ENCODE measurements at places on chromosomes 11 and 22.
A peak's percentile ranks its signal among the peaks of the same experiment; 100 is the strongest.

DNA sequence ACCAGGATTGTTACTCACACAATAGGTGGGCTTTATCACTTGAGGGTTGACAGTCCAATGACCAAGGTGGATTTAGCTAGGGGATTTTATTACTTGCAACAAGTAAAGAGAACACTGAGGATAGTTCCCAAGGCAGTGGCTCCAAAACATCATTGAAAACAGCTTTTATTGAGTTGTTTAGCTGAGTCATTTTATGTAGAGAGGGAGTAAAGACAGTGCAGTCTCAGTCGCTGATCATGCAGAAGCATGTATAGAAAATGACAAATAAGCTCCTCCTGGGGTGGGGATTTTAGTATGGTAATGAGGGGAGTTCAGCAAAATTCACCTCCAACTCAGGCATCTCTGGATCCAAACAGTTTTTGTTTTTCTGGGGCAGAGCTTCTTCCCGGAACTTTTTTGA, 163.0 kb upstream of the CCDC179 start:
- no peak for DNase-seq

DNA sequence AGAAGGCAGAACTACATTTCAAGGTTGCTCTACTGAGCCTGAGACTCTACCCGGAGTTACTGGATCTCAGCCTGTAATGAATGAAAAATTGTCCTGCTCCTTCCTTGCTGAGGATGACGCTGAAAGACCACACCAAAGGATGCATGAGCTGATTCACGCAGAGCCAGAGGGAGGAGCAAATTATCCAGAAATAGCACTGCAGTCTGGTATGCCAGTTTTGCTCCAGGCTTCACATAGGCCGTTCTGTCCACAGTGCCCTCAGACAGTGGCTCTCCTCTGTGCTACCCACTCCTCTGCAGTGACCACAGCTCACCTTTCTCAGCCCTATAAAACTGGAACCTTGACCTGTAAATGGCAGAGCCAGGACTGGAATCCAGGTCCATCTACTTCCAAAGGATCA, 79.3 kb upstream of the GALNT18 start:
- DNase-seq: no peak

- DNase-seq: no peak
Measured at GRCh38 chr22:27454807-27455450, 346.6 kb downstream of the MN1 start.

- DNase-seq: no peak
Measured at GRCh38 chr11:1193326-1194230, 29.3 kb upstream of the MUC5B start.

DNA sequence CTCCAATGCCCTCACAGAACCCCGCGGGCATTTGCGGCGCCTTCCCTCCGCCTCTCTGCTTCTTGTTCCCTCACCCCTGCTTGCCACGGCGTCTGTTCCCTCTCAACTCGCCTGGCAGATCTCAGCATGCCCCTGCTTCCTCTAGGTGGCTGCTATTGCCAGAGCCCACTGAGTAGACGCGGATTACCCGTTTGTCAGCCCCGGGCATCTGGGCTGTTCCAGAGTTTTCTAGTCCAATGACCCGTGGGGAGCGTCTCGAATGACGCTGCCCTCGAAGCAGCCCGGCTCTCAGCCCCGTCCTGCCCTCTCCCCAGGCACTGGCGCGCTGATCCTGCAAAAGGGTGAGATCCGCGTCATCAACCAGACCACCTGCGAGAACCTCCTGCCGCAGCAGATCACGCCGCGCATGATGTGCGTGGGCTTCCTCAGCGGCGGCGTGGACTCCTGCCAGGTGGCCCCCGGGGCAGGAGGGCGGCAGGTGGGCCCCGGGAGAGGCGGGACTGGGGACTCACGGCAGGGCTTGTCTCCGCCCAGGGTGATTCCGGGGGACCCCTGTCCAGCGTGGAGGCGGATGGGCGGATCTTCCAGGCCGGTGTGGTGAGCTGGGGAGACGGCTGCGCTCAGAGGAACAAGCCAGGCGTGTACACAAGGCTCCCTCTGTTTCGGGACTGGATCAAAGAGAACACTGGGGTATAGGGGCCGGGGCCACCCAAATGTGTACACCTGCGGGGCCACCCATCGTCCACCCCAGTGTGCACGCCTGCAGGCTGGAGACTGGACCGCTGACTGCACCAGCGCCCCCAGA, 49.7 kb downstream of the ST14 start:
- no peak for DNase-seq

DNA sequence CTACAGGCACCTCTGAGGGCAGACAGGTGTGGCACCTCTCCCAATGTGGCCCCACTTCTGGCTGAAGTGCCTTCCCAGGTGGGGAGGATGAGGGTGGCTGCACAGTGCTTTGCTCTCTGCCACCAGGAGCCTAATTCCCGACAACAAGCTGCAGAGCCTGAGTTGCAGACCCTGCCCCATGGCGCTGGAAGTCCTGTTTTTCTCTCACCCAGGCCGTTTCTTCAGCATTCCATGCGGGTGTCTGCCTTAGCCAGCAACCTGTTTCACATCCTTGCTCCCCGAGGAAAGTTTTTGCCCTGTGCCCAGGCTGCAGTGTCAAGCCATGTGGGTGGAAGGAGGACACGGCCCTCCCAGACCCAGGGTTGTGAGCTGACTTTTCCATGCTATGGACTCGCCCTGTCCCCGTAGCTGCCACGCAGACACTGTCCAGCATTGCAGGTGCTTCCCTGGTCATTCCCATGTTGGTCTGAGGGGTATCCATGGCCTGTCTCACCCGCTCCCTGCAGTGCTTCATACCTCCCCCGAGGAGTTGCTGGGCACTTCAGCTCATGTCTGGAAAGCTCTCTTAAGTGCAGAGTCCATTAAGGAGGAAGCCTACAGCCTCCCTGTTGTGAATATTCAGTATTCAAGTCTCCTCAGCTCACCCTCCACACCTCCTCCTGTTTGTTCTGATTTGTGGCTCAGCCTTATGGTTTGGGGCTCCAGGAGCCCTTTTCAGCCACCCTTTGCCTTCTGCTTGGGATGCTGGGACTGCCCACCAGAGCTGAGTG, 2.9 kb downstream of the DAGLA start:
- DNase-seq: no peak

GRCh38 chr11:71426413-71426812, 21.8 kb downstream of the DHCR7 start:
- no peak for DNase-seq

DNA sequence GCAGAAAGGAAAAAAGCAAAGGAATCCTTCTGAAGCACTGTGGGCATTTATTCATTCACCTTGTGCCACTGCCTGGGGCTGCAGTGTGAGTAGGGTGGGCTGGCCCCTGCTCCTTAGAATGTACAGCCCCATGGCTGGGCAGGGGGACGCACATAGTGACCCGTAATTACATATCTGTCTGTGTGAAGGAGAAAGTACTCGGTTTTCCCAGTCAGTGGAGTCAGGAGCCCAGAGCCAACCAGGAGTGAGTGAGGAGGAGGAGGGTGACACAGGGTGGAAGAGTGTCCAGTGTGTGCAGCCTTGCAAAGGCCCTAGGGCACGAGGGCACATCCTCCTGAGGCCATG, 91.9 kb downstream of the CDKN1C start:
- DNase-seq: no peak

DNA sequence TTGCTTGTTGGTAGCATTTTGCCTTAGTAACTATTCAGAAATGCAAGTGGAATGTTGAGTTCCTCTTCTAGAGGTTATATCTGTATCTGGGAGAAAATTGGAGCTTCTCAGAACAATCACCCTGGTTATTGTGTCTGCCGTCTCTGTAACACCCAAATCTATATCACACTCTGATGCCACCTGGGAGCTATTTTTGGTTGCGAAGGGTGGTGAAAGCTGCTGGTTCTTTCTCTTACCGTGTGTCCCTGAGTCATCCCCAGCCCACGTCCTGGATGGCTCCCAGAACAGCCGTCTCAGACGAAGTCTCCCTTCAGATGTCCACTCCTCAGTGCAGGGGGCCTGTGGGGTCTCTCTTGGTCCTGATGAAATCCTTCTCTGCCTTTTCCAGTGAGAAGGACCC, 83.5 kb downstream of the C22orf31 start:
- no peak for DNase-seq

GRCh38 chr11:8374716-8375115, 111.0 kb upstream of the LMO1 start:
- no peak for DNase-seq

DNA sequence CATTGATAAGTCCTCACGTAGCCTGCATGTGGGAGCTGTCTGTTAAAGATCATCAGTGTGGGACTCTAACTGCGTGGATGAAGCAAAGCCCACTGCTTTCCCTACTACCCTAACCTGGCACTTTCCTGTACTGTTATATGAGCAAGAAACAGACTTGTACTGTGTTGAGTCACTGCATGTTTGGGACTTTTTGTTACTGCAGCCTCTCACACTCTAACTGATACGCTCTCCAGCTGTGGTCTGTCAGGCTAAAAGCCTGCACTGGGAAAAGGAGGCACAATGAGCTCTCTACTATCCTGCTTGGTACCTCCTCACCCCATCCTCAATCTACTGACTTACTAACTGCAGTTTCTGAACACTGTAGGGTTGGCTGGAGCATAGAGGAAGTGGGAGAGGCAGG, 93.7 kb upstream of the PLET1 start:
- DNase-seq: no peak

DNA sequence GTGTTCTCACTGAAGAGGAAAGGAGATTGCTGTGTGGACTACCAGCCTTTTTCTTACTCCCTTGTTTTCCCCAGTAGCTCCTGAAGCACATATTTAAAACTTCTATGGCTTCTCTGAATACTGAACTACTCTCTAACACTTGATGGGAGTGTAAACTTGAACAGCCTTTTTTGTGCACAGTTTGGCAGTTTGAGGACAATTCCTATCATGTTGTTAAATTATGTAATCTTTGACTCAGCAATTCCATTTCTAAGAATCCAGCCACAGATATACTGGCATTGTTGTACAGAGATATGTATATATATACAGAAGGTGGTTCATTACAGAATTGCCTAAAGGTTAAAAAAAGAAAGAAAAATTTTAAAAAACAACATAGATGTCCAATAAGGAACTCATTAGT, 47.1 kb upstream of the EED start:
- DNase-seq: no peak

GRCh38 chr22:46649141-46650077, 29.2 kb downstream of the GRAMD4 start:
- no peak for DNase-seq

DNA sequence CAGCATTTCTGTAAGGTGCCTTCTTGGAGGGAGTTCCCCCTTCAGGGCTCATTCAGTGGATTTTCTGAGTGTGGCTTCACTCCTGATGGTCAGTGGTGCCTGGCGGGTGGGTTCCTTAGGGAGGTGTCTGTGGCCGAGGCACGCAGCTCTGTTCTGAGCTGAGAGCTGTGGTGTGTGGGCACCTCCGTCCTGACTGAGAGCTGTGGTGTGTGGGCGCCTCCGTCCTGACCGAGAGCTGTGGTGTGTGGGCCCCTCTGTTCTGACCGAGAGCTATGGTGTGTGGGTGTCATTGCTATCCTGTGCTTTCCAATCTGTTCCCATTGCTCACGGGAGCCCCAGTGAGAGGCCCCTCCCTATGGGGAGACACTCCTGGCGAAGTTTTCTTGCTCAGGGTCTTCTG, 39.8 kb downstream of the MUC6 start:
- DNase-seq: no peak

DNA sequence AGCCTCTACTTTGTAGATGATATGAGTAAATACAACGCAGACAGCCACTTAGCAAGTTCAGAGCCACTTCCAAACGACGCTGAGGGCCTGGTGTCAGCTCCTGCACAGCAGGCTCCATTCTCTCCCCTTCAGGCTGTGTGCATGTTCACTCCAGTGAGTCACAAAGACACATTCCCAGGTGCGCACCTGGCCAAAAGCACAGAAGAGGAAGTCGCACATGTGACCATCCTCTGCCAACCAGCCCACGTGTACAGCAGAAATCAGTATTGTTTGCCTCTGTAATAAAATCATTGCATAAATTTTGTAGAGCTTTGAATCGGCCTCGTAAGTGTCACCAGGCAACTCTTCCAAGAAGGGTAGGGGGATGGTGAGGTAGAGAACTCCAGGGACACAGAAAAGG, 19.5 kb upstream of the TPH1 start:
- no peak for DNase-seq

- DNase-seq: no peak
Measured at GRCh38 chr22:36999463-36999862, 19.8 kb downstream of the TST start.

DNA sequence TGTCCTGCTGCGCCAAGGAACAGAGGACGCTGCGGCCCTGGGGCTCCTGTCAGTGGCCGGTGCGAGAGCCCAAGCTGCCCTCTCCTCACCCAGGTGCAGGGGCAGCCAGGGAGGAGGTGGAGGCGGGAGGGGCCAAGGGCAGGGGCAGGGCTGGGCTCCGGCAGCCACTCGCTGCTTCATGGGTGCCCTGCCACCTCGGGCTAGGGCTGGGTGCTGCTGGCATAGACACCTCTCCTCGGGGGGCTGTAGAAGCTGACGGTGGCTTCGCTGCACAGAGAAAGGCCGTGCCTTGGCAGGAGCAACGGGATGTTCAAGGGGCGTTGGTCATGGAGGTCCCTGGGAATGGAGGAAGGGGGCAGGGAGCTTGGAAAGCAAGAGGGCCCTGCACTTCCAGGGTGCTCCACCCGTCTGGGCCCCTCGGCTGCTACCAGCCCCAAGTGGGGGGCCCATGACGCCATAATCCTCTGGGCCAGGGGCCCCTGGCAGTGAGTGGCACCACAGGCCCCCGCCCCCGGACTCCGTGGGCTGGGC, 1.6 kb upstream of the TBX1 start:
- no peak for DNase-seq

DNA sequence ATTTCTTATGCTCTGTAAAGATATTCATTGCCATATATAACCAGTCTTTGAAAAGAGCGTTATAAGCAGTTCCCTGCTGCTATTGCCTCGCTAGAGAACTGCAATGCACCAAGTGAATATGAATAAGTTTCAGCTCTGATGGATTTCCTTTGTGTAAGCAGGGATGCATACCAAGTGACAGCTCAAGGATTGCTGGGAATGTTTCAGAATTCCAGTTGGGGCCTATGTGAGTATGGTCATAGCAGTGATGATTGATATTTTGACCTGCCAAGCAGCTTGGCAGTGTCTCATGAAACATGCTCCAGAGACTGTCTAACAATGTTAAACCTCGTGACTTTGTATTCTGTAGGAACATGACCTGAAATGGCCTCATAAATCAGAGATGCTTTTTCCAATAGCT, 312.6 kb downstream of the C11orf87 start:
- no peak for DNase-seq

DNA sequence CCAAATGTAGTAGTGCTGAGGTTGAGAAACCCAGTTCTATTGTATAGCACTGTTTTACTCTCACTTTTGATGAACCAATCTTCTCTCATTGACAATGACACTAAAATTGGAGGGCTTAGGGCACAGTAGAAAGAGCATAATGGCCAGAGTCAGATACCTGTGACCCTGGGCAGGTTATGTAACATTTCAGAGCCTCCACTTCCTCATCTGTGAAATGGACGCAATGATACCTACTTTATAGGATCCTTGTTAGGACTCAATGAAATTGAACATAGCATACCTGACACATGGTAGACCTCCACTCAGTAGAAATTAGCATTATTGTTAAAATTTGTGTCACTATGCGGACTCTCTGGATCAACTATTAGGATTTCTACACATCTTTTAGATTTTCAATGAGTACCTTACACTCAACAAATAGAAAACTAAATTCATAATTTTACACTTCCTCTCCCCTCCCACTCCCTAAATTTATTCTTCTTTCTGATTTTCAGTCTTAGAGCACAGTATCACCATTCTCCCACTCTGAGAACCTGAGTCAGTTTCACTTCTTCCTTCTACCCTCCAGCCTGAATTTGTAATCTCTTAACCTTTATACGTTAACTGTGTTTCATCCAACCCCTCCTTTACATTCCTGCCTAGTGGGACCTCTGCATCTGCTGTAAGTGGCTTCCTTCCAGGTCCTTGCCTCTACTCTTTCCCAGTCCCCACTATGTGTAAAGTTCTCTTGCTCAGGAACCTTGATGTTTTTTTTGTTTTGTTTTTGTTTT, 78.3 kb downstream of the MICAL2 start:
- peak; percentile 30 for DNase-seq
